T-helper 17 cell (primary cell): ENCODE measurements at places on chromosomes 13 and 19.

DNA sequence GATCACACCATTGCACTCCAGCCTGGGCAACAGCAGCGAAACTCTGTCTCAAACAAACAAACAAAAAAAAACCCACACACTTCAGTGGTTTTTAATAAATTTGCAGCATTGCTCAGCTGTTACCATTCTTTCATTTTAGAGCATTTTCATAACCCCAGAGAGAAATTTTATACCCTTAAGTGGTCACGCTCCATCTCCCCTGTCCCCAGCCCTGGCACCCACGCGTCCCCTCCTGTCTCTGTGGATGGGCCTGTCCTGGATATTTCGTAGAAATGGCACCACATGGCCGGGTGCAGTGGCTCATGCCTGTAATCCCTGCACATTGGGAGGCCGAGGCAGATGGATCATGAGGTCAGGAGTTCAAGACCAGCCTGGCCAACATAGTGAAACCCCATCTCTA is 7.8 kb downstream of the THOP1 start:
- no peak for DNase-seq

DNA sequence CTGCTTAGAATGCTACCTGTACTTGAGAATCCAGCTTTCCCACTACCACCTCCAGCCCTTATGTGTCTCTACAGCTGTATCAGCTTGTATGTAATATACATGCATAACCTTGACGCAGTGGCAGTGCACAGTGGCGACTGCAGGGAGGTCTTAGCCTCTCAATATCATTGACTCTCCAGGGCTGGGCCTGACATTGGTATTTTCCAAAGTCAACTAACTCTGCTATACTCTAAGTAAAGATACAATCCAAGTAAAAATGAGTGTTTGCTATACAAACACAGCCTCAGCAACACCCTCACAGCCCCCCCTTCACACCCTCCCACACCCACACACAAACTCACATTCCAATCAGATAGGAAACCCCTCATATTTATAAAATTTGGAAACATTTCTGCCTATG is 6.7 kb upstream of the UBL3 start:
- DNase-seq: no peak

- DNase-seq: no peak
Observed at GRCh38 chr19:31351855-31352195, 2.6 kb upstream of the TSHZ3 start.

DNA sequence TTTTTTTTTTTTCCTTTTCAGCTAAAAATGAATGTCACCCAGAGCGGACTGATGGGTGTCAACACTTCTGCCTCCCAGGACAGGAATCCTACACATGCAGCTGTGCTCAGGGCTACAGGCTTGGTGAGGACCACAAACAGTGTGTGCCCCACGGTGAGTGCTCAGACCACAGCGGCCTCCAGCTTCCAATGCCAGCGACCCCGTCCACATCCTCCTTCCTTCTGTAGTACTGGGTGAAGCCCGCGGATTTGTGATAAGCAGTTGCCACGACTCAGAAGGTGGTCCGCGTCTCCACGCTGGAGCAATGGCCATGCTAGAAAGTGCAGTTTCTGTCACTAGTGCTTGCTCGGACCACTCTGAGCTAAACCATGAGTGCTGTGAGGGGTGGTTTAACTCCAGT is 6.0 kb downstream of the PROZ start:
- no peak for DNase-seq

DNA sequence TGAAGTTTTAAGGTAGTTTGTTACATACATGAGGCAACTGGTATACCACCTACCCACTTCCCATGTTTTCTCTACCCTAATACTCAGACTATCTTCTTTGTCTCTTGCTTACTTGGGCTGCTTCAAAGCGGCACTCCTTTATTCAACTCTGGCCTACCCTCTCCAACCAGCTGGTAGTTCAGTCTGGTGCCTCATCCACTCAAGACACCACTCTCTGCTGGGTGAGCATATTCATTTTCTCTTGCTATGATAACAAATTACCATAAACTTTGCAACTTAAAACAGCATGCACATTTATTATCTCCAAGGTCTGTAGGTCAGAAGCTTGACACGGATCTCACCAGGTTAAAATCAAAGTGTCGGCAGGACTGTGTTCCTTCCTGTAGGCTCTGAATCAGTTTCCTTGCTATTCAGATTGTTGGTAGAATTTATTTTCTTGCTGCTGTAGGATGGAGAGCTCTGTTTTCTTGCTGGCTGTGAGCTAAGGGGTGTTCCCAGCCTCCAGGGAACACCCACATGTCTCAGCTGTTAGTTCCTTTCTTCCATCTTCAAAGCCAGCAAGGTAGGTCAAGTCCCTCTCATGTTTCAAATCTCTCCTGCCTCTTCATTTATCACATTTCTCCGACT is 666.0 kb downstream of the DIAPH3 start:
- DNase-seq: no peak

GRCh38 chr19:44643605-44644401 is at the start of gene PVR:
TSS of gene PVR (plus strand) at chr19:44643910. CDS start at chr19:44644097, 187 bp downstream.
- no peak for DNase-seq

DNA sequence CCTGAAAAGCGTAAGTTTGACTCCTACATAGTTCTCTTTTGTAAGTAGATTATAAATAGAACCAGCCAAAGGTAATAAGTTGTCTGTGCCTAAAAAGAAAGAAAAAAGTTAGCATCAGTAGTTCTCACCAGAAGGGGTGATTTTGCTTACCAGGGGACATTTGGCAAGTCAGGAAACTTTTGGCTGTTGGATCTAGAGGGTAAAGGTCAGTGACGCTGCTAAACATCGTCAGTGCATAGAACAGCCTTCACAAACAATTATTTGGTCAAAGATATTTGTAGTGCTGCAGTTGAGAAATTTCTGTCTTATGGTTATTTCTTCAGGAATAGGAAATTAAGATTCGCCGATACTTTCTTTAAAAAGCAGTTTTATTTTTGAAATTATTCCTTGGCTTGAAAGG is 2.0 kb downstream of the USPL1 start:
- DNase-seq: no peak

- no peak for DNase-seq
Observed at GRCh38 chr13:75443356-75443958, 38.5 kb downstream of the TBC1D4 start.

DNA sequence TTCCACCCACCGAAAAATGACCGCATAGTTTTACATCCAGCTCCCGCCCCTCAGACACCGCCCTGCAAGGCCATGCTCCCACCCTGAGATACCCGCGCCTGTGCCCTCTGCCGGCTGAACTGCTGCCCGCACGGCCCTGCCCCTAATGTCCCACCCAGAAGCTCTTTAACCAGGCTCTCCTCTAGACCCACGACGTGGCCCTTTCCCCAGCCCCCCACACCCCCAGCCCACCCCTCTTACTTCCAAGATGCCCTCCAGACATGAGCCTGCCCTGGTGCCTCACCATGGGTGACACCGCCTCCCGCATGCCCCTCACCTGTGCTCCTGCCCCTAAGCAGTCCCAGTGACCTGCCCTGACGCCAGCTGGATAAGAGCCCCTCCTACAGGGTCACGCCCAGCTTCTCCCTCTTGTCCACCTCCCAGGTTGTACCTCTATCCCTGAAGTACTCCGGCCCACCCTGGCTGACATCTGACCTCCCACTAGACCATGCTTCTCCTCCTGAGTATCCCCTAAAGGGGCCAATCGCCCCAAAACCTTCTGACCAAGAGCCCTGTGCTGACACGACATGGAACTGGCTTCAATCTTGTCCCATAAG is 51.2 kb downstream of the COLGALT1 start:
- no peak for DNase-seq

DNA sequence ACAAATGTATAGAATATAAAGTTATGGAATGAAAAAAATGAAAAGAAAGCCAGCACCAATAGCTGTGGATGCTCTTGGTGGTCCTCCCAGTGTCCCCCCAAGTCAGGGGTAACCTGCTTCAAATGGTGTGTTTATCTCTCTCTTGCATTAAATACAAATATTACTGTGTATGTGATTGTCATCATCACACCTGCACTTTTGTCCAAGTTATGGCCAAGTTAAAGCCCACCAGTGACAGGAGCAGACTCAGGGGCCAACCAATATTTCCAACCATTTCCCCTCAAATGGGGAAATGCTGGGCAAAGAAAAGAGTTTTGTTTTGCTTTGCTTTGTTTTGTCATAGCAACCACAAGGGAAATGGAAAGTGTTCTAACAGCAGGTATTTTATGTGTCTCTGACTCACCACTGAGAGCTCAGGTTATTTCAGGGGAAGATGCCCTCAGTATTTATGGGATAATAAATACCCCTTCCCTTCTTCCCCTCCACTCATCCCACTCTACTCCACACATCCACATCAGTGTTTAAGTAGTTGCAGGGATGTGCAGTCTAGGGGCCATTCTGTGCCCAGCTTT is 133.6 kb downstream of the COL4A1 start:
- no peak for DNase-seq

- no peak for DNase-seq
Observed at GRCh38 chr19:34409189-34410164, 5.3 kb downstream of the PDCD2L start.

- DNase-seq: no peak
Observed at GRCh38 chr19:10417541-10418234, 2.6 kb upstream of the PDE4A start.

DNA sequence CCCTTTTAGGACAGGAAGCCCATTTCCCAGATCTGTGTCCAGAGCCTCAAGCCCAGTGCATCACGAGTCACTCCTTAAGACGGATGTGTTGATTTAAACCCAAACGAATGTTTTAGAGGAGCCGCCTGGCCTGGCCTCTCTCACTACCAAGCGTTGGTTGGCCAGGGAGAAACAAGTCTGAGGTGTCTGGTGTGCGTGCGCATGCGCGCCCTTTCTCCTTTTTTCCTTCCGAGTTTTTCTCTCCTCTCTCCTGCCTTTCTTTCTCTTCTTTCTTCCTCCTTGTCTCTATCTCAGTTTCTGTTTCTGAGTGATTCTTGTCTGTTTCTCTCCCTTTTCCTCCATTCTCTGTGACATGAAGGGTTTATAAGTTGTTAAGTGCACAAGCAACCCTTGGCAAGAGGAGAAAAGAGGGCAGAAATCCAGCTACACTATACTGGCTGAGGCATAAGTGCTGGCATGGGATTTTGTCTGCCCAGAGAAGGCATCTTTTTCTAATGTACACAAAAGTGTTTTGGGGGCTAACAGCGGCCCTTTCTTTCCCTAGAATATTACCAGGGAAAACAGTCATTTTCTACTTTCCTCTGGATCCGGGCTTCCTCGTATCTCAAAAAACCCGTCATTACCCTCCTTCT is 170.5 kb downstream of the DNAJC15 start:
- DNase-seq: no peak

DNA sequence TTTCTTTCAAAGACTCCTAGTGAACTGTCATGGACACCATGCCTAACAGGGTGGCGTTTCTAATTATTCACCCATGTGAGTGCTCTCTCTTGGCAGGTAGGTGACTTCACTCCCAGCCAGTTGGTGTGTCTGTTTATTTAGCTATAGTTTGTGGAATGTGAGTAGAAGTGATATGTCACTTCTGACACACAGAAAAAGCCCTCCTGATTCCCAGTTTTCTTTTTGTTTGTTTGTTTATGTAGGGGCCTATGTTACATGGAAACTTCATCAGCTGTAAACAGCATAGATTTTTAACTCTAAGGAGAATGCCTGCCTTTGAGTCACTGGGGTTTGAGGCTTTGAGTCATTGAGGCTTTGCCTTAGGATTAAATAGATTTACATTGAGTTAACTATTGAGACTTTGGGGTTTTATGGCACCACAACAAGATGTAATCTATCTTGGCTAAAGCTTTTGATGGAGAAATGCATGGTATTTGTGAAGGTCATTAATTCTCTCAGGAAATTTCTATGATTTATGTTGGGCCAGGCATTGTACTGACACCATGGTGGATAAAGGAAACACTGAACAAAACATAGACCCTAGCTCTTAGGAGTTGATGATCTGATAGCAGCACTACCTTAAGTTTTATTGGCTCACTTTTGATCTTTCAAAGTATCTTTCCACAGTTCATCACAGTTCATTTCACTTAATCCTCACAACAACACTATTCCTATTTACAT is 45.3 kb downstream of the UFM1 start:
- DNase-seq: no peak

DNA sequence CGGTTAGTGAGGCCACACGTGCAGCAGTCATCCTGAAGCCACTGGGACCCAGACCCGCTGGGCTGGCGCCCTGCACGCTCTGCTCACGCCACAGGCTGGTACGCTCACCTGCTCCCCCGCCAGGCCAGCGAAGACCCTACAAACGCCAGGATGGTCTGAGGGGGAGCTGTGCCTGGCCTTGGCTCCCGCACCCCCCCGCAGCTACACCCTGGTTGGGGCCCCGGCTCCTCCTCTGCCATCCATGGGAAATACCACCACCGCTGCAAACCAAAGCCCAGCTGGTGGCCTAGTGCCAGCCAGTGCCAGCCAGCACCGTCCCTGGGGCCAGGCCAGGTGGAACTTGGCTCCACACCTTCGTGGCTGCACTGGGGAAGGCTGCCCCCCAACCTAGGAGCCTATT is 23.3 kb upstream of the CACTIN start:
- no peak for DNase-seq

DNA sequence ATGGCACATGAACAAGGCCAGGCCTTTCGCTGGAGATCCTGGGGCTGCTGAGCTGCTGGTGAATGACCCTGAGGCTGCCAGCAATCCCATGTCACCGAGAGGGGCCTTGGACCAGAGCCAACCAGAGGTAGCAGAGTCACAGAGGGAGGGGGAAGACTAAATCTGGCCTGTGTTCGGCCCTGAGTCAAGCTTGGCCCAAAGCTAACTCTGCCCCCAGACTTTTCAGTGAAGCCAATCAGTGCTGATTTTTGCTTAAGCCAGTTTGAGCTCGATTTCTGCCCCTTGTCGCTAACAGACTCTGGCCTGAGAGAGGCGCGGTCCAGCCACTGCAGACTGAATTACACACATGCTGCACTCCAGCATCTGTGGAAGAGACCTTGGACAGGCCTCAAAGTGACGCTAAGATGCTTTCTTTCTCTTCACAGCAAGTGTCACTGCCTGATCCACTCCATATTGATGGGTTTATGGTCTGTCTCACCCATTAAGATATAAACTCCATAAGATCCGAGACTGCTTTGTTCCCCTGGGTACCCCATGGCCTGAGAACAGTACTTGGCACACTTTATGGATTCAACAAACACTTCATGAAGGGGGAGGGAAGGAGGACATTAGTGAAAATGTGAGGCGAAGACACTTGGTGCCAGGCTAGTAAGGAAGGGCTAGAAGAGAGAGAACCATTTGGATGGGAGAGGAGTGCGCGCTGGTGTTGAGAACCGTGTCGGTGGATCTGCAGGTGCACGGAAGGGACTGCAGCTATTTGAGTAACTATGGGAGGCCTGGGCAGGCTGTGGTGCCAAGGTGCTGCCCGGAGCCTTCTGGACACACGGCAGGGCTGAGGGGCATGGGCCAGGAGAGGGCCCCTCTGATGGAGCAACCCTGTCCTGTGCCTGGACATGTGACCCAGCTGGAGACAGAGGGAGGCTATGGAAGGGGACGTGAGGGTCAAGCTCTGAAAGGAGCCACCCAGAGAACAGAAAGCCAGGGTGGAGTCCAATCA is 17.6 kb downstream of the RANBP3 start:
- DNase-seq: no peak

- no peak for DNase-seq
Observed at GRCh38 chr13:106205871-106206270, 329.6 kb downstream of the EFNB2 start.

DNA sequence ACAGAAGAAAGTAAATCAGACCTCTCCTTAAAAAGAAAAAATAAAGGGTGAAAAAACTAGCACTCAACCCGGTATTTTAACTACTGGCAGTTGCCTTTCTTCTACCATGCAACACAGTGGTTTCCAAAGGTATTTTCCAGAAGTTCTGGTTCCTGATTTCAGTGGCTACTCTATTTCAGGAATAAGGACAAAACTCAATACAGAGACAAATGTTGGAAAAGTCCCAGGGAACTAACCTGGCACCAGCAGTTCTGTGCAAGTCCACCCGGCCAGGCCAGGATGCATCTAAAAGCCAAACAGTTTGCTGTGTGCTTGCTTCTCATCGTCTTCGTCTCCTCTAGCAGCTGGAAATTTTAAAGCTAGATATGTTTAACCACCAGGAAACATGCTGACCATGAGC is 52.5 kb downstream of the FOXO1 start:
- no peak for DNase-seq
